MCF 10A (cell line): ENCODE measurements at places on chromosomes 4 and X. TPM values are rescaled to one million over a fixed set of nuclear protein-coding genes. Genes with fewer than 3 reads are reported as not detected.
A peak's percentile ranks its signal among the peaks of the same experiment; 100 is the strongest.

DNA sequence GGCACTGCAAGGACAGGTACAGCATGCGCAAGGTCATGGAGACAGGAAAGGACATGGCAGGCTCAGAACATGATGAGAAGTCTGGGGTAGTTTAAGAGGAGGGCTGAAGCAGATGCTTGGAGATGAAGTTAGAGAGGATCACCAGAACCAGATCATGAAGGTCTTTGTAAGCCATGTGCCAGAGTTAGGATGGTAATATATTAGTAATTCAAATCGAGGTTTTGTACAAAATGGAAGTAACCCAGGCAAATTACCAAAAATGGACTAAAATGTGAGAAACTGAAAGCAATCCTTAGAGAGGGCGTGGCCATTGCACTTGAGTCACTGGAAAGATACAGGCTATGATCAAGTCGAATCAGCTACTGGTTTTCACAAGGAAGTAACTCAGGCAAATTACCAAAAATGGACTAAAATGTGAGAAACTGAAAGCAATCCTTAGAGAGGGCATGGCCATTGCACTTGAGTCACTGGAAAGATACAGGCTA is 13.5 kb downstream of the RXFP1 start:
- DNase-seq: peak; percentile 49
- H3K4me1 ChIP-seq: peaks cover 38% of the 10 kb centered on the region
- no peak overlapping the region for H3K4me3 ChIP-seq
- H3K27me3 ChIP-seq: no peaks in the 10 kb centered on the region

DNA sequence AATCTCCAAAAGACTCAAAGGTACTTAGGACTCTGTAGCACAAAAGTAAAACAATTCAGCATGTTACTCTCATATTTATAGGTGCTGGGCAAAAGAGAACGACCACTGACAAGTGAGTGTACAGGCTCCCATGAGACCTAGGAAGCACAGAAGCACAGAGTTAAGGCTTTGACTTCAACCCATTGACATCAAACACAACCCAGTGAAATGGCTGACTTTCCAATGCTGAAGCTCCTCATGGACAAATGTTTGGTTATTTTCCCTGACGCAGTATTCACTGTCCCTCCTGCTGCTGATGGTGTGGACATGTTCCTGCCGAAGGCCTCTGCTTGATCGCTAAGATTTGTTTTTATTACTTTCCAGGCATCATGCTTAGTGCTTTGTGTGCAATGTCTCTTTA is 148.7 kb downstream of the TSPAN5 start:
- no peaks in the 10 kb centered on the region for H3K27me3 ChIP-seq
- no peak for DNase-seq
- peaks cover 3% of the 10 kb centered on the region for H3K4me1 ChIP-seq
- no peak overlapping the region for H3K4me3 ChIP-seq

The MAGEA6 gene
- not detected in 2 replicates for total RNA-seq

GRCh38 chr4:40948014-40948413 is 198.3 kb downstream of the NSUN7 start:
- no peaks in the 10 kb centered on the region for H3K4me1 ChIP-seq
- H3K27me3 ChIP-seq: no peaks in the 10 kb centered on the region
- no peak for DNase-seq
- peaks cover 46% of the 10 kb centered on the region for H3K36me3 ChIP-seq

GRCh38 chr4:4419896-4420295 is 33.0 kb downstream of the NSG1 start:
- no peaks in the 10 kb centered on the region for H3K4me1 ChIP-seq
- H3K27me3 ChIP-seq: no peaks in the 10 kb centered on the region
- no peak overlapping the region for H3K27ac ChIP-seq
- DNase-seq: no peak

- H3K27ac ChIP-seq: peak overlapping the region; percentile 40
- peaks cover 6% of the 10 kb centered on the region for H3K4me1 ChIP-seq
- no peaks in the 10 kb centered on the region for H3K36me3 ChIP-seq
- no peaks in the 10 kb centered on the region for H3K27me3 ChIP-seq
Observed at GRCh38 chr4:158259955-158260575, 49.8 kb downstream of the TMEM144 start.

- no peak overlapping the region for H3K4me3 ChIP-seq
- no peak for DNase-seq
- no peaks in the 10 kb centered on the region for H3K36me3 ChIP-seq
- H3K4me1 ChIP-seq: no peaks in the 10 kb centered on the region
- H3K27ac ChIP-seq: no peak overlapping the region
- no peaks in the 10 kb centered on the region for H3K27me3 ChIP-seq
Observed at GRCh38 chr4:71231129-71232055, 107.4 kb upstream of the SLC4A4 start.

DNA sequence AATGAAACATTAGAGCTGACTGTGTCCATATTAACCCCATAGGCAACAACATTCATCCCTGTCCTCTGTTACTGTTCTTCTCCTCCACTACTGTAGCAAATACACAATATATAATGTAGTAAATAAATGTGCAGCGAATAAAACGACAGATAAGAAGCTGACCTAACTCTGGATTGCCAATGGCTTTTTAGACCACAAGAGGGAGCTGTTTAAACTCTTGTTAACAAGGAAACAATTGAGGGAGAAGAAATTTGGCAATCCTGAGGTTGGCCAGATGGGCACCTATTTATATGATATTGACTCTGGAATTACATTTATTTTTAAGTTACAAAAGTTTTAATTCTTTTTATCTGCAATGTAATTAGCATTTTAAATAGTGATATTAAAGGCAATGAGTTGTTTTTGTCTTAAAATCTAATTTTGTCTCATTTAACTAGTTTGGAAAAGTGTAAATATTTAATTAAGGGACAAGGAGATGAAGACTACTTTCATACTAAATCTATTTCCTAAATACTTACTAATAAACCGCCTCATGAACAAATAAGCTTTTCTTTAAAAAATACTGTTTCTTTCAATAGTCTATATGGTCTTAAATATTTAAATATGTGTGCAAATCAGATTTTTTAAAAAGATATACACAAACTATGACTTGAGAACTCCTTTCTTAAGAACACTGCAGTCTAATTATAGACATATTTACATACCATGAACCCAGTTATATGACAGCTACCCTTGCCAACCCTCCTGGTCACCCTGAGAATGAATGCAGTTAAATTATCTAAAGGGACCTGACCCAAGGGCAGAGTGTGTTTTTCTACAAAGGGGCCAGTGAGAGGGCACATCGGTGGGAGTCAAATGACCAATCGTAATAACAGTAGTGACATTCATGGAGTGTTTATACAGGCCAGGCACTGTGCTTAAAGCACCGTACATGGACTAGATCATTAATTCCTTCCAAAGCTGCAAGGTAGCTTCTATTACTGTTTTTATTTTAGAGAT is 52.9 kb upstream of the HPF1 start:
- H3K36me3 ChIP-seq: no peaks in the 10 kb centered on the region
- no peaks in the 10 kb centered on the region for H3K4me1 ChIP-seq
- H3K4me3 ChIP-seq: no peak overlapping the region
- no peak overlapping the region for H3K27ac ChIP-seq
- no peaks in the 10 kb centered on the region for H3K27me3 ChIP-seq

The MAGEE2 gene
- not detected in 2 replicates for total RNA-seq

- H3K4me3 ChIP-seq: no peak overlapping the region
- no peaks in the 10 kb centered on the region for H3K27me3 ChIP-seq
- peaks cover 6% of the 10 kb centered on the region for H3K36me3 ChIP-seq
- H3K4me1 ChIP-seq: no peaks in the 10 kb centered on the region
- H3K27ac ChIP-seq: no peak overlapping the region
Observed at GRCh38 chr4:9825049-9825448, 43.6 kb downstream of the DRD5 start.

DNA sequence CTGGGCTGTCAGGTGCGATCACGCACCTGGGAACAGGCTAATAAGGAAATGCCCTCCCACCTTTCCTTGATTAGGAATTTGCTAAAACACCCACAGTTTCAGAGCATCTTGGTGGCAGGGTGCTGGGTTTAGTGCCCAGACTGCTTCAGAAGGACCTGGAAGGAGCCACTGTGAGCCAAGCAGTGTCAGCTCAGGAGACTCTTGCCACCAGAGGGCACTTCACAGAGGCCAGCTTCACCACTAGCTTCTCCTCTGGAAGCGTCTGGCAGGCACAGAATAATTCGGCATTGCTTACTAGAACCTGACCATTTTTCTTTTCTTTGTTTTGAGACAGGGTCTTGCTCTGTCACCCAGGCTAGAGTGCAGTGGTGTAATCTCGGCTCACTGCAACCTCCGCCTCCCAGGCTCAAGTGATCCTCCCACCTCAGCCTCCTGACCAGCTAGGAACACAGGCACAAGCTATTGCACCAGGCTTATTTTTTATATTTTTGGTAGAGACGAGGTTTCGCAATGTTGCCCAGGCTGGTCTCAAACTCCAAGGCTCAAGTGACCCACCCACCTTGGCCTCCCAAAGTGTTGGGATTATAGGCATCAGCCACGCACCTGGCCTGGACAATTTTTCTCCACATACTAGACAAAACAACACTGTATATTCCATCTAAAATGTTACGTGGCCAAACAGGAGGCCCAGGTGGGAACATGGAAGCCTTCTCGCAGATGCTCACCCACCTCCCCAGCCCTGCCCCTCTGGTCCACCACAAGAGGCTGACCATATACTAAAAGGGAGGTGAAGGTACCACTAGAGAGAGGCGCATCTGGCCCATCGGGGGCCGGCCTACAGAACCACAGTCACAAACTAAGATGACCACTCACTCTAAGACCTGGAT is 14.1 kb downstream of the NOP14 start:
- no peak overlapping the region for H3K4me3 ChIP-seq
- H3K27ac ChIP-seq: no peak overlapping the region
- H3K27me3 ChIP-seq: no peaks in the 10 kb centered on the region
- peaks cover 95% of the 10 kb centered on the region for H3K36me3 ChIP-seq
- peaks cover 10% of the 10 kb centered on the region for H3K4me1 ChIP-seq
- peak; percentile 42 for DNase-seq

The GLRB gene
- 5.9 and 7.1 TPM in 2 replicates for total RNA-seq
